ENCODE measurements at places on chromosomes 11 and 22.

GRCh38 chr11:68341557-68342458, 29.4 kb downstream of the LRP5 start:
- DNase-seq, result no peak

- DNase-seq, result no peak
These were observed 94.9 kb downstream of the PRR5L start for GRCh38 chr11:36390963-36391471.

DNA sequence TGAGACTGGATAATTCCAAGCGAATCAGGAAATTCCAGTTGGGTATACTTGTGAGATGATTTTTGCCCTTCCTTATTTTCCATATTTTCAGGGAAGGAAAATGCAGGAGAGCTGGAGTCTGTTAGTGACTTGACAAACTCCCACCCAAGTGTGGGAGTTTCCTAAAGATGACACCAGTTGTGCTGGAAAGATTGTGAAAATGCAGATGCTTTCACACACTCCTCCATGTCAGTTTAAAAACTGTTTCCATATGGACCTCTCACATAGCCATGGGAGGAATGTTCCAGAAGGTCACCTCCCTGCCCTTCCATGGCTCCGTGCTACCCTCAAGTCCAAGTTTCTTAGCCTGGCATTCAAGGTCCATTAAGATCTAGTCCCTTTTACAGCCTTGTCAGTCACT, 350.7 kb upstream of the NARS2 start:
- no peak for DNase-seq

GRCh38 chr11:8531312-8531711, 62.7 kb downstream of the STK33 start:
- peak; percentile 4 for DNase-seq

DNA sequence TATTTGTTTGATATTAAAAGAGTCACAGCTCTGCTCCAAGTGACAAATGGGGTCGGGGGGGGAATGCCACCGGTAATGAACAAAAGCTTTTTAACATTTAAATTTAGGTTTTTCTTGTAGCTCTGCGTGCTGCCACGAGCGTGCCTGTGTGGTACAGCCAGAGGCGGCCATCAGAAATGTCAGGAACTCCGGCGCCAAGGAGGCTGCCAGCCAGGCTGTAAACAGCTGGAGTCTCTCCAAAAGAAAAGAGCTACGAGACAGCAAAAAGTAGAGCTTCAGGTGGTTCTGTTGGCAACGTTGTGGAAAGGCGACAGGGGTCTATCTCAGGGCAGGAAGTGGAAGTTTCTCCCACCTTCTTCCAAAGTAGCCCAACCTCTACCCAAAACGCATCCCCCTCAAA, 532.8 kb downstream of the OPCML start:
- DNase-seq, result no peak

GRCh38 chr11:65390099-65390941, 3.9 kb downstream of the FRMD8 start:
- DNase-seq, result peak; percentile 43

DNA sequence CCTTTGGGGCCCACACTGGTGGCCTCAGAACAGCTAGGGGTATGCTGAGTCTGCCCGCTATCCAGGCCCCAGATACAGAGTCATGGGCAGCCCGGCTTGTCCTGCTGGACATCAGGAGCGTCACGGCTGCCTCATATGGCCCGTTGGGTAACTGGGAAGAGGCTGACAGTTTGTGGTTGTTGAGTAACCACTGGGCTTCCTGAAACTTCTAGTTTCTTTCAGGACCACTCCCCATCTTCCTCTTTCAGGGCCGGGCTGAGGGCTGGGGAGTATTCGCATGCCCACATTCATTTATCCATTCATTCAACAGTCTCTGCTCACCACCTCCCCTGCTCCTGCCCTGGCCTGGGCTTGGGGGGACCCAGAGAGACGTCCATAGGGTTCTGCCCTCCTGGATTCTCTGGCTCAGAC, 13.4 kb upstream of the P2RY2 start:
- no peak for DNase-seq

DNA sequence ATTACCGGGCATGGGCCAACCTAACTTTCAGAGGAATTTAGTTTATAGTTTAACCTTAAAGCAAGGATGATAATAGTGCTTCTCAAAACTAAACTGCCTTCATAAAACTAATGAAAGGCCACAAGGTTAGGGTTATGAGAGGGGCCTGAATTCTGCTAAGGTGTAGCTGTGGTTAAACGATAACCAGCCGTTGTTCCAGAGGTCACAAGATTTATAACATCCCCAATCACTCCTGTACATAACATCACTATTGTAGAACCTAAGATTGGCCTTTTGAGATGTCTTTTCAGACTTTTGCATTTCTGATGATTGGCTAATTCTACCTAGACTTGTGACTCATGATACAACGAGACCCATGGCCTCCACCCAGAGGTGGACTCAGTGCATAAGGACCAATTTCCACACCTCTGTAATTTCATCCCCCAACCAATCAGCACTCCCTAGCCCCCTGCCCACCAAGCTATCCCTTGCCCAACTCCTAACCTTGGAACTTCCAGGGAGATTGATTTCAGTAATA, 69.8 kb downstream of the ADAMTS15 start:
- DNase-seq, result no peak

DNA sequence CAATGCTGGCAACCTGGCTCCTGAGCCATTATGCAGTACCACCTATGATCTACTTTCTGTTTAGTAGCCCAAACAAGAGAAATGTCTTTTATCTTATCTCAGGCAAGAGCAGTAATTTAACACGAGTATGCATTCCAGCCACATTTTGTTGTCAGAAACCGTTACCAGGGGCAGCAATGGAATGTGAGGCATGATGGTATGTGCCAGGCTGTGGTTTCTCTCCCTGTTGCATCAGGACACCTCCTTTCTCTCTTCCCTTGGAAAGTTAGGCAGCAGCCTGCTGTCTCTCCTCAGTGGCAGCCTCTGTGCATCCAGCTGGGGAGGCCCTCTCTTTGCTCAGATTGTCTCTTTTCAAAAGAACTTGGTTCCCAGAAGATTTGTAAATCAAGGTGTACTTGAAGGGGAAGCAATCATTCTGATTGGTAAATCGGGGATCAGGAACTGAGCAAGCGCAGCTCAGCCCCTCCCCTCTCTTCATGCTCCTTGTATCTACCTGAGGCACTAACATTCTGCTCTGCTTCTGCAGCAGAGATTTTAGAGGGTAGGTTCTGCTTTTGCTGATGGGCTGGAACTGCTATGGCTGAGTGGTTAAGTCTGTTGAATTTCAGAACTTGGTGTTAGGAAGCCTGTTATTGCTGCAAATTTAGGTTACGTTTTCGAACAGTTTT, 229.2 kb downstream of the ADAMTS15 start:
- peak; percentile 88 for DNase-seq

GRCh38 chr22:26681395-26681821, 24.0 kb downstream of the MIAT start:
- DNase-seq, result peak; percentile 54

- peak; percentile 51 for DNase-seq
These were observed 9.4 kb upstream of the SF1 start for GRCh38 chr11:64787526-64788320.

DNA sequence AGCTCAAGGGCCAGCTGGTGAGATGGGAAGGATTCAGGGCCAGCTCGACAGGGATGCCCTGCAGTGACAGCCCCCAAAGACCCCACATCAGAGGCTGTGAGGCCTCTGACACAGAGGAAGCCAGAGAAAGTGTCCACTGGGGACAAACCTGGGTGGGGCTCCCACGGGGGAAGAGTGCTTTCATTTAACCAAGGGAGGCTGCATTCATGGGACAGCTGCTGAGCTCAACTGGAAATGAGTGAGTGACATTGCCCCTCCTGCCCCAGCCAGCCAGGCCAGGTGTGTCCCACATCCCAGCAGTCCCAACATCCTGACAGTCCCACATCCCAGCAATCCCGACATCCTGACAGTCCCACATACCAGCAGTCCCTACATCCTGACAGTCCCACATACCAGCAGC, 61.0 kb downstream of the DHCR7 start:
- DNase-seq, result no peak

- peak; percentile 23 for DNase-seq
These were observed 60.0 kb downstream of the MED15 start for GRCh38 chr22:20567371-20567847.

DNA sequence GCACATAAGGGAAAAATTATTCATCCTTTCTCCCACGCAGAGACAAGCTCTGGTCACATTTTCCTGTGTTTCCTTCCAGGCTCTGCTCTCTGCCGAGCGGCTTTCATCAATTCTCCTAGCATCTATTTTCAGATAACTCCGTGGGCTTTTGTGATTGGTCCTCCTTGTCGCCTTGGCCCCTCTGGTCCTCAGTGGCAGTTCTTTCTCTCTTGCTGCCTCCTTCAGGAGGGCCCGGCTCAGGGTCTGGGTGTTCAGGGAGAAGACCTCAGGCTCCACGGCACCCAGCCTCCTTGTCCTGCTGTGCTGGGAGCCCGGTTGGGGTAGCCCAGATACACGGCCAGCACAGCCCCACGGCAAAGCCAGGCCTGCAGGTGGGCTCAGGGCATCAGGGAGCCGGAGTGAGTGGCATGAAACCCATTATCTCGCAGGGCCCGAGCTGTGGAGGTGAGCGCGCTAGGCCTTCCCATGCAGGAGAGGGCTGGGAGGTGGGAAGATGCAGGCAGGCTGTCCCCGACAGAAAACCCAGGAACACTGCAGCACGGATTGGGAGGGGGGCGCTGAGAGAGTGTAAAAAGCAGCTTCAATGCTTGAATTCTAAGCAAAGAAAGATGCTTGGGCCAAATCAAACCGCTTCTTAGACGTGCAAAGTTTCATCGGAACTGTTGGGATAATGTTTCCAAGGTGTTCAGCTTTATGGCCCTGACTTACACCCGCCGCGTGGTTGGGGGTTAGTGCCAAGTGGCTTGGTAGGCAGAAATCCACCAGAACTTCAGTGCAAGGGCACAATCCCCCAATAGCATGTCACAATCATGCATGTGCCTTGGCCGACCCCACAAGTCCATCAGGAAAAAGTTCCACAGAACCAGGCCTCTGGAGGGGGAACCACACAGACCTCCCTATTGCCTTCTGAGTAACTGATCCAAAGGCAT, 81.9 kb upstream of the WNT7B start:
- DNase-seq, result no peak

DNA sequence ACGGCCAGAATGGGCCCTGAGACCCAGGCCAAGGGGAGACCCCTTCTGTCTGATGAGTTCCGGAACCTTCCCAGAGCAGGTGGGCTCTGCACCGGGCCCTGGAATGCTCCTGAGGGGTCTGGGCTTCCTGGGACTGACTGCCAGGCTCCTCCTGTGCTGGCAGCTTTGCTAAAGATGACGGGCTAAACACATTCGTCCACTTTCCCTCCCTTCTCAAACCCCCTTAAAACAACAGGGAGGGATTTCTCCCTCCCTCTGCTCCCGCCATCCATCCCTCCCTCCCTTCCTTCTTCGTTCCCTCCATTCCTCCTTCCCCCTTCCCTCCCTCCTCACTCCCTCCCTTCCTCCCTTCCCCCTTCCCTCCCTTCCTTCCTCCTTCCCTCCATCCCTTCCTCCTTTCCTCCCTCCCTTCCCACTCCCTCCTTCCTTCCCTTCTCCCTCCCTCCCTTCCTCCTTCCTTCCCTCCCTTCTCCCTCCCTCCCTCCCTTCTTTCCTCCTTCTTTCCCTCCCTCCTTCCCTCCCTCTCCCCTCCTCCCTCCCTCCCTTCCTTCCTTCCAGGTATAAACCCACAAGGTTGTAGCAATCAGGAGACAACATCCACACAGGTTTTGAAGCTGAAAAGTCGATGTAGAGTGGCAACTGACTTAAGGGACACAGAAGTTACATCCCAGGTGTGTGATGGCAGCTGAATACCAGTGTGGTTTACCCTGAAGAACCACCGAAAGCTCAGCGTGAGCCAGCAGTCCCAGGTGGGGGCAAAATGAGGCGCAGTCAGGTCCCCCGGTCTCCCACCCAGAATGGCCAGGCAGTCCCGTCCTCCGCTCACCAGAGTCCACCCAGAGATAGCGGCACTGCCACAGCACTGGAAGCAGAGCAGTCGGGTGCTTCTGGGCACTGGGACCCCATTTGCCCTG, 18.8 kb upstream of the MGAT3 start:
- DNase-seq, result no peak

- DNase-seq, result no peak
These were observed 51.4 kb downstream of the LRP5 start for GRCh38 chr11:68363776-68364175.

- no peak for DNase-seq
These were observed 14.1 kb downstream of the MIAT start for GRCh38 chr22:26671317-26672059.

GRCh38 chr11:102469196-102469821, 16.7 kb upstream of the TMEM123 start:
- no peak for DNase-seq

- no peak for DNase-seq
These were observed 20.1 kb downstream of the PRDM11 start for GRCh38 chr11:45166604-45166897.

- DNase-seq, result no peak
These were observed 59.5 kb downstream of the TTC17 start for GRCh38 chr11:43418197-43418596.

- no peak for DNase-seq
These were observed 1.6 kb upstream of the SYCE3 start for GRCh38 chr22:50564289-50564688.

DNA sequence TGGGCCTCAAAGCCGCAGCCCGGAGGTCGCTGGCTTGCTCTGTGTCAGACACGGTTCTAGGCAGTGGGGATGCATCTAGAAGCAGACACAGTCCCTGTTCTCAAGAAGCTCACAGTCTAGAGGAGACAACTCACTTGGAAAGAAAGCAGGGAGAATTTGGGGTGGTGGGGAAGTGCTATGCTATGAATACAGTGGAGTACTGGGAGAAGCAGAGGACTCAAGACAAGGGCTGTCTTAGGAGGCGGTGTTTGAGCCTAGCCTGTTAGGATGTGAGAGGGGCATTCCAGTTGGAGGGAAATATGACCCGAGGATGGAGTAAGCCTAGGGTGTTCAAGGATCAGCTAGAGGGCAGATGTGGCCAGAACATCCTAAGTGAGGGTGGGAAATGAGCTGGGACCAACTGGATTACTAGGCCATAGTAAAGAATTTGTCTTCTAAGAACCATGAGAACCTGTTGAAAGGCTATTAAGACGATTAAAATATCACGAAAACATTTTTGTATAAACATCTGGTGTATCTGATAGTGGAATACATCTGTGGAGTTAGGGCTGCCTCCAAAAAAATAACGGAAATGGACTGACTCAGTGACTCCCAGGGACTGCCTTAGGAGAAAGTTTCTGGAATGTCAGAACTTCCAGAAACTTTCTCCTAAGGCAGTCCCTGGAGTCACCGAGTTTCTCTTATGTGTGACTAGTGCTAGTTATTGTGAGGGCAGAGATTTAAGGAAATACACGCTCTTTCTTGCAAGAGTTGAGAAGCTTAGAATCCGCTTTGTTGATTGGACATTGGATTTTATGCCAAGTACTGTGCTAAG, 1.1 kb upstream of the PITPNB start:
- peak; percentile 11 for DNase-seq

DNA sequence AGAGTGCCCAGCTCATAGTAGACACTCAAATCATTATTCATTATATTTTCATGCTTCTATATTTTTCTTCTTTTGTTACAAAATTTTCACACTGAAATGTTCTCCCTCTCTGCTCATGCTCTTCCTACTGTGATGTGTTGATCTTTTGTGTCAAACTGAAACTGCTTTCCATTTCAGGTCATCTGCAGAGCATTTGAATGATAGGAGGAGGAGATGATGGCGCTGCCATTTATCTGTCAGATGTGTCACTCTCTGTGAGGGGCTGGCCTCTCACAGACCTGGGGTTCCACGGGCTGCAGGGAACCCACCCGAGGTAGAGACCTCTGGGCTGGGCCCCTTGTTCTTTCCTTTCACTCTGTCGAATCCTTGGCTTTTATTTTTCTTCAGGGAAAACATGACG, 41.1 kb downstream of the OR10A6 start:
- DNase-seq, result no peak
